ENCODE measurements at places on chromosomes 6 and 20. TPM values are rescaled to one million over a fixed set of nuclear protein-coding genes. Genes with fewer than 3 reads are reported as not detected.

DNA sequence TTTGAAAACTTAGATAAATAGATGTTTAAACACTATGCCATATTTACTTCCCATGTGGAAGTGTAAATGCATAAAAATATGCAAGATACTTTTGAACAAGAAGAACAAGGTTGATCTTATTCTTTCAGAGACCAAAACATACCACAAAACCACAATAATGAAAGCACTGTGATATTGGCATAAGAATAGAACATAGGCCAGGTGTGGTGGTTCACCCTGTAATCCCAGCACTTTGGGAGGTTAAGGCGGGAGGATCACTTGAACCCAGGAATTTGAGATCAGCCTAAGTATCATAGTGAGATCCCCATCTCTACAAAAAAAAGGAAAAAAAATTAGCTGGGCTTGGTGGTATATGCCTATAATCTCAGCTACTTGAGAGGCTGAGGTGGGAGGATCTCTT, 66.5 kb downstream of the KCNS1 start:
- peaks cover 33% of the 10 kb centered on the region for H3K4me1 ChIP-seq
- no peak overlapping the region for H3K27ac ChIP-seq
- no peak overlapping the region for H3K4me3 ChIP-seq
- H3K36me3 ChIP-seq: peaks cover 11% of the 10 kb centered on the region
- DNase-seq: no peak
- H3K27me3 ChIP-seq: no peaks in the 10 kb centered on the region

DNA sequence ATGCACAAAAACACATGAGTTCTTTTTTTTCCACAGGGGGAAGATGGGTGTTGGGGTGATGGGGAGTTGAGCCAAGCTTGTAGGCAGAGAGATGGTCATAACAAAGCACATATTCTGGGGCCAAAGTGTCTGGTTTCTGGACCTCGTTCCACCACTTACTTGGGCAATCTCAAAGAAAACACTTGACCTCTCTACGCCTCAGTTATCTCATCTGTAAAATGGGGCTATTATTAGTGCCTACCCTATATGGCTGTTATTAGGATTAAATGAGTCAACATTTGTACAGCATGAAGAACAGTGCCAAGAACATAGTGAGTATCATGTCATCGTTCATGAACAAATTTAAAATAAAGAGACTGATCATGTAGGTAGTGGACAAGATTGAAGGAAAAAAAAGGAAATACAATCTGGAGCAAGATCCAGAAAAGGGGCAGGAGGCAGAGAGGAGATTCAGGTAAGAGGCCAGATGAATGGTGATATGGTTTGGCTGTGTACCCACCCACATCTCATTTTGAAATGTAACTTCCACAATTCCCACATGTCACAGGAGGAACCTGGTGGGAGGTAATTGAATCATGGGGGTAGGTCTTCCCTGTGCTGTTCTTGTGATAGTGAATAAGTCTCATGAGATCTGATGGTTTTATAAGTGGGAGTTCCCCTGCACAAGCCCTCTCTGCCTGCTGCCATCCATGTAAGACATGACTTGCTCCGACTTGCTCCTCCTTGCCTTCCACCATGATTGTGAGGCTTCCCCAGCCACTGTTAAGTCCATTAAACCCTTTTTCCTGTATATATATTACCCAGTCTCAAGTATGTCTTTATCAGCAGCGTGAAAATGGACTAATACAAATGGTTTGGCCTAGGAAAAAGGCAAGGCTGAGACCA, 14.2 kb downstream of the EEF1E1 start:
- peaks cover 9% of the 10 kb centered on the region for H3K4me1 ChIP-seq
- no peak overlapping the region for H3K27ac ChIP-seq
- H3K36me3 ChIP-seq: peaks cover 21% of the 10 kb centered on the region

- H3K36me3 ChIP-seq: no peaks in the 10 kb centered on the region
- peaks cover 22% of the 10 kb centered on the region for H3K4me1 ChIP-seq
- H3K27ac ChIP-seq: peak overlapping the region; percentile 84
- H3K4me3 ChIP-seq: no peak overlapping the region
- H3K27me3 ChIP-seq: no peaks in the 10 kb centered on the region
These were observed 6.7 kb upstream of the C2 start for GRCh38 chr6:31920811-31921210.

DNA sequence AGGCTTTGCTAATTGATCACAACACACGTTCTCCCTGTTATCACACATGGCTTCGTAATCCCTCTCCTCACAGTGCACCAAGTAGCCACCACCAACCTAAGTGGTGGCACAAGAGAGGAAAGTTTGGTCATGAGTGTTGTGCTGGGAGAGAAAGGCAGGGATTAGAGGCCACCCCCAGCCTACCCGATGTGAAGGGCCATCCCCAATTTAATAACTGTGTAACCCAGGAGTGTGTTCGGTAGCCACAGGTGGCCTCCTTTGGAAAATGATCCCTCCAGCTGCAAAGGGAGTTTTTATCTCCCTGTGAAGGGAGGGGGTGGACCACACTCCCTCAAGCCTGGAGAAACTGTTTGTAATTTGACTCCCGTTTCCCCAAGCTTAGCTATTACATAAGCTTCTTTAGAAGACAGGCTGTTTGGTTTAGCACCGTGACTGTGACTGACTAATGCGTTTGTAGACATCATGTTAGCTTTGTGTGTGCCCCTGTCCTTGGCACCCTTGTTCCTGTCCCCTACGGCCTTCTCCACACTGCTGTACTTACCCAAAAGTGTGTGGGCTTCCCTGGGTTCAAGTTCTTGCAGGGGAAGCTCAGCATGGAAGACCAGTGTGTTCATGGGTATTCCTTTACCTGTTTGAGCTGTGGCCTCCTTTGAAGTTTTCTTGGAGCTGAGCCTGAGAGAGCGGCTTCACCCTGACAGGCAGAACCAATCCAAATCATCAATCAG, 20.6 kb downstream of the PPP1R16B start:
- DNase-seq: no peak
- H3K27ac ChIP-seq: peak overlapping the region; percentile 60
- no peaks in the 10 kb centered on the region for H3K27me3 ChIP-seq
- peaks cover 13% of the 10 kb centered on the region for H3K4me1 ChIP-seq
- H3K4me3 ChIP-seq: no peak overlapping the region

Gene RAB44
- 1.6 TPM for total RNA-seq

Gene NR2E1
- not detected for total RNA-seq

- no peak for DNase-seq
- no peak overlapping the region for H3K27ac ChIP-seq
- peaks cover 12% of the 10 kb centered on the region for H3K4me1 ChIP-seq
- H3K27me3 ChIP-seq: peaks cover 6% of the 10 kb centered on the region
- H3K4me3 ChIP-seq: peak overlapping the region; percentile 24
- no peaks in the 10 kb centered on the region for H3K36me3 ChIP-seq
These were observed 122.6 kb downstream of the GPX5 start for GRCh38 chr6:28648035-28648877.

- no peaks in the 10 kb centered on the region for H3K27me3 ChIP-seq
- no peak overlapping the region for H3K27ac ChIP-seq
- H3K36me3 ChIP-seq: no peaks in the 10 kb centered on the region
- peaks cover 17% of the 10 kb centered on the region for H3K4me1 ChIP-seq
- peak overlapping the region; percentile 27 for H3K4me3 ChIP-seq
These were observed 35.4 kb downstream of the GCNT2 start for GRCh38 chr6:10556589-10556988.

- H3K27me3 ChIP-seq: no peaks in the 10 kb centered on the region
- DNase-seq: no peak
- H3K4me3 ChIP-seq: no peak overlapping the region
- H3K4me1 ChIP-seq: no peaks in the 10 kb centered on the region
- H3K36me3 ChIP-seq: no peaks in the 10 kb centered on the region
These were observed 22.7 kb upstream of the HIVEP1 start for GRCh38 chr6:11989386-11989785.

GRCh38 chr6:113954653-113955052, 16.3 kb downstream of the HDAC2 start:
- no peak overlapping the region for H3K4me3 ChIP-seq
- no peak overlapping the region for H3K27ac ChIP-seq
- DNase-seq: no peak
- H3K4me1 ChIP-seq: no peaks in the 10 kb centered on the region
- no peaks in the 10 kb centered on the region for H3K27me3 ChIP-seq

Gene SNX21
- 117 TPM for total RNA-seq

GRCh38 chr6:72132427-72132826, 246.1 kb downstream of the RIMS1 start:
- no peaks in the 10 kb centered on the region for H3K36me3 ChIP-seq
- no peaks in the 10 kb centered on the region for H3K27me3 ChIP-seq
- H3K4me3 ChIP-seq: no peak overlapping the region

Gene C20orf204
- 2.3 TPM for total RNA-seq

DNA sequence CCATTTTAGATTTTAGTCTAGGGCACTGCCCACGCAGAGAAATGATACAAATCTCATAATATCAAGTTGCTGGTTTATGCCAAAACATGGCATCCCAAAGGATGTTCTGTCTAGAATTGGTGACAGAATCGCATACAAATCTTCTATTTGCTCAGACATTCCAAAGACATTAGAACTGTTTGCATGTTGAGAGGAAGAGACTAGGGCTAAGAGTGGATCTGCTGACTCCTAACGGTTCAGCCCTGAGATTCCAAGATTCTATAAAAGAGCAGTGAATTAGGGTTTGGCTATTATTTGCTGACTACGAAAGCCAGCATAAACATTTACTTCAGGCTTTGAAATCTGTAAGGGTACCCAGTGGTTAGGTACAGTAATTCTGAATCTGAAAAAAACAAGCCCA, 3.6 kb downstream of the EPB41L2 start:
- no peak for DNase-seq
- no peaks in the 10 kb centered on the region for H3K27me3 ChIP-seq
- H3K27ac ChIP-seq: no peak overlapping the region

GRCh38 chr6:50655848-50656453, 57.4 kb upstream of the TFAP2D start:
- no peak overlapping the region for H3K27ac ChIP-seq
- no peak overlapping the region for H3K4me3 ChIP-seq
- H3K4me1 ChIP-seq: no peaks in the 10 kb centered on the region
- H3K36me3 ChIP-seq: no peaks in the 10 kb centered on the region

DNA sequence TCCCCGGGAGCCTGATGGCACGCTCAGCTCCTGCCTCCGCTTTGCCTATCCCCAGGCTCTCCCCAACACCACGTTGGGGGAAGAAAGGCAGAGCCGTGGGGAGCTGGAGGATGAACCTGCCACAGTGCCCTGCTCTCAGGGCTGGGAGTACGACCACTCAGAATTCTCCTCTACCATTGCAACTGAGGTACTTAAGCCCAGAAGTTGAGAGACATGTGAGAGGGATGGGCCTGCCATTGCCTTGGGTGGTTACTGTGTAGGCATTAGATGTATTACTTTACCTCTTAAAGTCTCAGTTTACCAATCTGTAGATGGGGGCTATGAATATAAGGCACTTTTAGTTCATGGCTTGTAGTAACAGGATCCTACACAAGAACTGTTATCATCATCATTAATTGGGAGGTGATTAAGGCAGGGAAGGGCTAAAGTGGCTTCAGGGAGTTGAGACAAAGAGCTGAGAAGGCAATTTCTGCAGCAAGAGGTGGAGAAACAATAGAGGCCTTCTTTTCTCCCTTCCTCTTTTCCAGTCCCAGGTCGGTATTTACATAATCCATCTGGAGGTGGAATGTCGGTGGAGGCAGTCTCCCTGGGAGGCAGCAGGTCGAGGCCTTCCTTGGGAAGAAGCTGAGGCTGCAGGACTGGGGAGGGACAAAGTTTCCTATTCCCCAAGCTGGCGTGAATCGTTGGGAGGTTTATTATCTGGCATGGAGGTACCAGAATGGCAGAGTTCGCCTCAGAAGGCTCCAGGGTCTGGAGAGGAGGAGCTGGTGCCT, 691 bp downstream of the SLC22A7 start:
- no peaks in the 10 kb centered on the region for H3K4me1 ChIP-seq
- no peak overlapping the region for H3K4me3 ChIP-seq
- no peak for DNase-seq
- H3K27ac ChIP-seq: no peak overlapping the region
- H3K27me3 ChIP-seq: no peaks in the 10 kb centered on the region
- no peaks in the 10 kb centered on the region for H3K36me3 ChIP-seq

DNA sequence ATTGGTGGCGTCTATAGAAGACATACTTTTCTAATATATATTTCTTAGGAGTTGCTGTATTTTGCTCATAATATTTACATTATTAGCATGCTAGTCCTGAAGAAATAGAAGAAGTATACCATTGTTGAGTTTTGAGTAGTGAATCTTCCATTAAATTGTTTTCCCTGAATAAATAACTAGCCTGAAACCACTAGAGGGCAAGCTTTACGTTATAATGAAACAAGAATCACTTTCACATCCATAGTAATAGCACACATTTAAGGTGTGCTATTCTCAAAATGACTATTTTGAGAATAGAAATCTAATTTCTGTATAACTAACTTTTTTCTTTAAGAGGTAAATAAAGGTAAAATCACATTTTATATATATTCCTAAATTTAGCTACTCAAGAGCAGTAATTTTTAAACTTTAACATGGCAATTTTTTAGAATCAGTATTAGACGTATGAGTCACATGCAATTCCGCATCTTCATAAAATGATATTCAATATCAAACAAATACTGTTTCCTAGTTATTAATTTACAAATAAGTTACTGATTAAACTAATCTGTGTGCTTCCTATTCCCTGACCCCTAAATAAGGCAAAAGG, 213.2 kb upstream of the MANEA start:
- no peak for DNase-seq
- H3K36me3 ChIP-seq: no peaks in the 10 kb centered on the region
- H3K27ac ChIP-seq: no peak overlapping the region
- no peaks in the 10 kb centered on the region for H3K27me3 ChIP-seq
- H3K4me3 ChIP-seq: no peak overlapping the region
- H3K4me1 ChIP-seq: no peaks in the 10 kb centered on the region

DNA sequence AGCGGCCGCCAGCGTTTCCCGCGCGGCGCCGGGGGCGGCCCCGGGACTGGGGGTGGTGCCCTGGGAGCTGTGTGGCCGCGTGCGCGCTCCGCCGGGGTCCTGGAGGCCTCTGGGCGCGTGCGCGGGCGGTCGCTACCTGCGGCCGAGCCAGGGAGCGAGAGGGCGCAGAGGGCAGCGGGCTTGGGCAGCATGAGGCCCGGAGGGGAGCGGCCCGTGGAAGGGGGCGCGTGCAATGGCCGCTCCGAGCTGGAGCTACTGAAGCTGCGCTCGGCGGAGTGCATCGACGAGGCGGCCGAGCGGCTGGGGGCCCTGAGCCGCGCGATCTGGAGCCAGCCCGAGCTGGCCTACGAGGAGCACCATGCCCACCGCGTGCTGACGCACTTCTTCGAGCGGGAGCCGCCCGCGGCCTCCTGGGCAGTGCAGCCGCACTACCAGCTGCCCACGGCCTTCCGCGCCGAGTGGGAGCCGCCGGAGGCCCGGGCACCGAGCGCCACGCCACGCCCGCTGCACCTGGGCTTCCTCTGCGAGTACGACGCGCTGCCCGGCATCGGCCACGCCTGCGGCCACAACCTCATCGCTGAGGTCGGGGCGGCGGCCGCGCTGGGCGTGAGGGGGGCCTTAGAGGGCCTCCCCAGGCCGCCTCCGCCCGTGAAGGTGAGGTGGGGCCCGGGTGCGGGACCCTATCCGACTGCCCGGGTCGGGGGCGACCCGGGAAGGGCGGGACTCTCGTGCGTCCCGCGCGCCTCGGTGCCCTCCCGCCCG, at the start of gene PM20D2:
Gene PM20D2, plus strand, starts transcription at position 100 of the 762 bp plus-strand sequence. Its CDS starts 90 bp downstream, at position 190.
- H3K4me3 ChIP-seq: peak within 1 kb of the TSS; percentile 81
- peaks cover 17% of the 10 kb centered on the region for H3K4me1 ChIP-seq
- DNase-seq: peak; percentile 95
- no peaks in the 10 kb centered on the region for H3K27me3 ChIP-seq

Gene NKX2-2
- total RNA-seq: not detected

Gene CSNK2B
- 172 TPM for total RNA-seq

Gene DEFB128
- not detected for total RNA-seq

Data from upper lobe of left lung (tissue), 6 donors.